ENCODE measurements at places on chromosomes 12 and 14.

- no peak for DNase-seq
Observed at GRCh38 chr12:113006641-113007040, 28.3 kb downstream of the OAS2 start.

DNA sequence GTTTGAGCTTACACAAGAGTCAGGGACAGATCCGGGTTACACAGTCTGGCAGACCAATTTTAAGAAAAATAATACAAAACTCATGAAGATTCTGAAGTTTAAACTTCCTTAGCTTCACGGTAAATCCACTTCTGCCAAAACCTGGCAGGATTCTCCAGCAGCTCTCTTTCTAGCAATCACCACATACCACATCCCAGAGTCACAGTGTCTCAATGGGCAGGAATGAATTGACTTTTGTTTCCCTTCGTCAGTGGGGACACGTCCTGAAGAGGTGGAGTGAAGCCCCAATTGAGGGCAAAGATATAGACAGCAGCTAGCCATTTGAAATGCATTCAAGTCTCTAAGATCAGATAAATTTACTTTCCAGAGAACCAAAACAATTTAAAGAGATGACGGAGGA is 117.1 kb upstream of the ARHGAP5 start:
- DNase-seq = no peak

GRCh38 chr14:74988131-74988530 is 14.6 kb upstream of the EIF2B2 start:
- no peak for DNase-seq

GRCh38 chr12:68841717-68842116 is 33.7 kb downstream of the MDM2 start:
- DNase-seq = no peak

DNA sequence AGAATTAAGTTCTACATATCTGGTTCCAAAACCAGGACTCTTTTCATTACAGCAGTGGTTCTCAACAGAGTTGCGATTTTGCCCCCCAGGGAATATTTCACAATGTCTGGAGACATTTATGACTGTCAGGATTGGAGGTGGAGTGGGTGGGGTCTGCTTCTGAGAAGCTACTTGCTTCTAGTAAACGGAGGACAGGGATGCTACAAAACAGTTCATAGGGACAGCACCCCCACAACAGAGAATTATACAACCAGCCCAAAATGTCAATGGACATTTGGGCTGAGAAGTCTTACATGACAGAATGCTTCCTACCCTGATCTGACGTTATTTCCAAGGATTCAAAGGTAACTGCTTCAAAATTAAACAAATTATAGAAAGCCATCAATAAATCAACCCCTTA is 739 bp upstream of the SPATA7 start:
- DNase-seq = no peak

- no peak for DNase-seq
Observed at GRCh38 chr14:52399104-52399503, 85.0 kb downstream of the PTGER2 start.

DNA sequence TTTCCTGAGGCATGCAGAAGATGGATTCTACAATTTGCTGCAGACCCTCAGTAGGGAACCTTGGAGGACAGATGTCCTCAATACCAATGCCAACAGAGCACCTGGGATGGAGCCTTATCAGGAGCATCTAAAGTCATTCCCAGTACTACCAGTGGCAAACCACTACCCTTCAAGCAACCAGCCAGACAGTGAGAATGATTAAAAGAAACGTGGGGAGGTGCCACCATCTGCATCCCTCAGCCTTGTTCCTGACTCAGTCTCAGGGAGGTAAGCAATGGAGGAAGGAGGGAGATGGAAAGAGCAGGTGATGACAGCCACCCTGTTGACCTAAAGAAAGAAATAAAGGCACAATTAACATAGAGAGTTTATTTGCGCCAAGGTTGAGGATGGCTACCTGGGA is 175.2 kb upstream of the GRIN2B start:
- no peak for DNase-seq

DNA sequence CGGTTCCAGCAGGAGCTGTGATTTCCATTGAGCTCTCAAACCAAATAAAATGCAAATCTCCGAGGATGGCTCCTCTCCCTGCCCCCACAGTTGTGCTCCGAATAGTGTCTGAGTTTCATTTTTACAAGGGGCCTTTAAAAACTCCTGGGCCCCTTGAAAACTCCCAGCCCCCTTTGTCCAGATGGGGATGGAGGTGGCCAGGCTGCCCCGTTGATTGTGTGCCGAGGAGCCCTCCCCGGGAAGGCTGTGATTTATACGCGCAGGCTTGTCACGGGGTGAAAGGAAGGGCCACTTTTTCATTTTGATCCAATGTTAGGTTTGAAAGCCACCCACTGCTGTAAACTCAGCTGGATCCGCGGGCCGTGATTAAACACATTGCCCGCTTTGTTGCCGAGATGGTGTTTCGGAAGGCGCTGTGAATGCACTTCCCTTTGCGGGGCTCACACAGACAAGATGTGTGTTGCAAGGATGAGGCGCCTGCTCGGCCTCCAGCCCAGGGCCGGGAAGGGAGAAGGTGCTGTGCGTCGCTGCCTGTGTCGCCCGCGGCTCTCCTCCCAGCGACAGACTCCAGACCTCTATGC is 98.8 kb downstream of the TMEM132C start:
- DNase-seq = no peak

DNA sequence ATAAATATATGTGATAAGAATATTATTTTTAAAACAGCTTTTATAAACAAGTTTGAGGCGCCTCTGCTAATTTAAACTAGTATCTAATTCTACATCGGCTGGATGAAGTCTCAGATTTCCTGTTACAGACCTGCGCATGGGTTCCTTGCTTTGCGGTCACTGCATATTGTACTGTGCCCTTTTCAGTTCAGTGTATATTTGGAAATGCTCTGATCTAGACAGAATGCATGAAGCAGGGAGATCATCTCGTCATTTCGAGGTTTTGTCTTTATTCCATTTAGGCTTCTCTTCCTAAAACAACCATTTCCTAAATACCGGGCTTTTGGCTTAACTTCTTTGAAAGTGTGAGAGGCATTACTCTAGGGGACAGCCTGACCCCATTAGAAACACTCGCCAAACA is 25.6 kb downstream of the CRACR2A start:
- DNase-seq = no peak

- no peak for DNase-seq
Observed at GRCh38 chr14:98826618-98827017, 445.4 kb downstream of the BCL11B start.

GRCh38 chr14:91377700-91378652 is 39.6 kb downstream of the CCDC88C start:
- no peak for DNase-seq

DNA sequence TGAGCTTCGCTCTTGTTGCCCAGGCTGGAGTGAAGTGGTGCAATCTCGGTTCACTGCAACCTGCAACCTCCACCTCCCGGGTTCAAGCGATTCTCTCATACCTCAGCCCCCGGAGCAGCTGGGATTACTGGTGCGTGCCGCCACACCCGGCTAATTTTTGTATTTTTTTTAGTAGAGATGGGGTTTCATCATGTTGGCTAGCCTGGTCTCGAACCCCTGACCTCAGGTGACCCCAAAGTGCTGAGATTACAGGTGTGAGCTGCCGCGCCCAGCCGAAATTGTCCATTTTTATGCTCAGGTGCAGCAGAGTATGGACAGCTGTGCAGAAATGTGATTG is 19.2 kb upstream of the CYP46A1 start:
- no peak for DNase-seq

DNA sequence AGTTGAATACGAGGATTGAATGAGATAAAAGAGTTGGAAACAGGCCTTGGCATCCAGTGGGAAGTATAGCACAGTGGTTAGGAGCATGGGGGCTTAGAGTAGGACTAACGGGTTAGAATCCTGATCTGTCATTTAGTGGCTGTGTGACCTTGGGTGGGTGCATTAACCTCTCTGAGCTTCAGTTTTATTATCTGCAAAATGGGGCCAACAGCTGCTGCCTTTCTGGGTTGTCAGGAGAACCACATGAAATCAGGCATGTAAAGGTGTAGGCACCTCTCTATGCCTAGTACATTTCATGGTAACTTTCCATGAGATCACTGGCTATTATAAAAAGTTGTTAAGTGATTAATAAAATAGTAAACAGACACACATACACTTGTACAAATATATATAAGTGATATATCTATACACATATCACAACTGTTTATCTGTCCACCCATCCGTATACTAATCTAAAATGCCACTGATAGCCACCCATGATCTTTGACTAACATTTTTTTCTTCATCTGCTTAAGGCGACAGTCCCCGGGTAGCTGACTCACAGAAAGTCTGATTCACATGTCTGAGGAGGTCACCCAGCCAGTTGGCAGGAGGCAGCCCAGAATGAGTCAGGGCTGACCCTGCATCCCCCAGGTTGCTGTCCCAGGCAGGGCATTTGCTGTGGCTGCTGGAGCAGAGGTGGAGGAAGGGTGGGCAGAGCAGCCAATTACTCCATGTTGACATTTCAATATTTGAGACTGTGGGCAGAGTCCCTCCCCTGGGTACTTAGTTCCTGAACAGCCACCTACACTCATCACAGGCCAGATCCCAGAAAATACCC is 125.6 kb upstream of the NOS1 start:
- no peak for DNase-seq

DNA sequence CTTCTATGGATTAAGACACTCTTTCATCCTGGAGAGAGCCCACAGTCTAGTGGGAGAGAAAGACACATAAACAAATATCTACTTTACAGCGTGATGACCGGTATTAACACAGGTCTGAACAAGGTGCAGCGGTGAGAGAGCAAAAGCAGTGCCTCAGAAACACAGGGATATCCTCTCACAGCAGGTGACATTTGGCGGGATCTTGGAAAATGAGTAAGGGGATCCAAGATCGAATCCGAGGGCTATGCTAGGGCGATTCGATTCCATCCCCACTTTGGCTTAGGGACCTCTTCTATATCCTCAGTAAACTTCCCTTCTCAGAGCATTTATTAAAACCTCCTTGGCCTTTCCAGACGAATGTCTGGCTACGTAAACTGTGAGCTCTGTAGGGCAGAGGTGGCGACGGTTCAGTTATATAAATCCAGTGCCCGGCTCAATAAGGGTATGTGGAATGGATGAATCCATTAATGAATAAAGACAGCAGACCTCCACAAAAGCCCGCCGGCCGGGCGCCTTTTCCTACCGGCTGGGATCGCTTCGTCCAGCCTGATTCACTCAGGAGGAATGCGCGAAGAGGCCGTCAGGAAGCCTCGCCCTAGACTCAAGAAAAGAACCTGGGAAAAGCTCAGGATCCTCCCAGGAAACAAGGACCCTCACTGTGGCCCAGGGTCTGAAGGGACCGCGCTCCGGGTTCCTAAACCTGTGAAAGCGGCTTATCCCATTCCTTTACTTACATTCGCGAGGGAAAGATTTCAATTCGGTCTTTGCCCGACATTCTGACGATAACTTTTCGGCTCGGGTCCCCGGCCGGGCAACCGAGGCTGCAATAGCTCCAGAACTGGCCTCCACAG is 455 bp downstream of the ATP6V1D start:
- no peak for DNase-seq

- no peak for DNase-seq
Observed at GRCh38 chr14:29905543-29905942, 22.1 kb downstream of the PRKD1 start.

GRCh38 chr14:100620255-100621100 is 33.3 kb upstream of the BEGAIN start:
- DNase-seq = no peak

GRCh38 chr14:101849125-101849524 is 87.6 kb downstream of the PPP2R5C start:
- no peak for DNase-seq

GRCh38 chr14:91352728-91353692 is 64.6 kb downstream of the CCDC88C start:
- DNase-seq = no peak

- DNase-seq = no peak
Observed at GRCh38 chr12:11347810-11348209, 37.6 kb upstream of the PRB4 start.

DNA sequence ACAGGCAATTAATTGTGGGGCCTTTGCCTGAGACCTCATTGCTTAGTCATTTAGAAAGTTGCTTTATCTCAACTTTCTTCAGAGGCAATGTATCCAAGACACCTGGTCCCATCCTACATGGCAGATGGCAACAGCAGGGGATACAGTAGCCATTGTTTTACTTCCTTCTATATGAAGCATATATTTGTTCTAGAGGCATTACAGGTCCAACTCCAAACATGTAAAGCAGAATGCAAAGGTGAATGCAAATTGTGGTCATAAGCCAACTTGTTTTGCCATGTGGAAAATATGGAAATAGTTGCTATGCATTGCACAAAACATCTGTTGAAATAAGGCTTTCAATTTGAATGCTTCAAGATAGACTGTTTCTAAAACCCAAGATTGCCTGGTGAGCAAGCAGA is 109.8 kb upstream of the BCAT1 start:
- DNase-seq = no peak

GRCh38 chr14:87334997-87335685 is 657.8 kb downstream of the GALC start:
- DNase-seq = no peak

DNA sequence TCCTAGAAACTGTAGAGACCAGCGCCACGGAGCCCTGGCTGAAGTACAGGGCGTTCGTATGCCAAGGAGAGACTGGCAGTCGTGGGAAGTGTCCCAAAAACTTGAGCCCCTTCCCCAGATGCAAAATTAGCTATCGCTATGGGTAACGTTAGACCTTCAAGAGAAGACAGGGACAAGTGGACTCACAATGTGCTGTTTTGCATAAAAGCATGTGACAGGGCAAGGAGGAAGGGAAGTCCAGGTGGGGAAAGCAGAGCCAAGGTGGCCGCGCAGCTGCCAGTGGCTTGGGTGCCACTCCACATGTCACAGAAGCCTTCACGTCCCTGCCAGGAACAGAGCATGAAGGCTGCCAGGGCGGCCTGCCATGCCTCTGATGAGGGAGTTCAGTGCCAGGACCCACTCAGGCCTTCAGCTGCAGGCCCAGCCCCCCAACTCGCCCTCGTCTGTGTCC is 61.2 kb upstream of the DYNC1H1 start:
- DNase-seq = no peak

DNA sequence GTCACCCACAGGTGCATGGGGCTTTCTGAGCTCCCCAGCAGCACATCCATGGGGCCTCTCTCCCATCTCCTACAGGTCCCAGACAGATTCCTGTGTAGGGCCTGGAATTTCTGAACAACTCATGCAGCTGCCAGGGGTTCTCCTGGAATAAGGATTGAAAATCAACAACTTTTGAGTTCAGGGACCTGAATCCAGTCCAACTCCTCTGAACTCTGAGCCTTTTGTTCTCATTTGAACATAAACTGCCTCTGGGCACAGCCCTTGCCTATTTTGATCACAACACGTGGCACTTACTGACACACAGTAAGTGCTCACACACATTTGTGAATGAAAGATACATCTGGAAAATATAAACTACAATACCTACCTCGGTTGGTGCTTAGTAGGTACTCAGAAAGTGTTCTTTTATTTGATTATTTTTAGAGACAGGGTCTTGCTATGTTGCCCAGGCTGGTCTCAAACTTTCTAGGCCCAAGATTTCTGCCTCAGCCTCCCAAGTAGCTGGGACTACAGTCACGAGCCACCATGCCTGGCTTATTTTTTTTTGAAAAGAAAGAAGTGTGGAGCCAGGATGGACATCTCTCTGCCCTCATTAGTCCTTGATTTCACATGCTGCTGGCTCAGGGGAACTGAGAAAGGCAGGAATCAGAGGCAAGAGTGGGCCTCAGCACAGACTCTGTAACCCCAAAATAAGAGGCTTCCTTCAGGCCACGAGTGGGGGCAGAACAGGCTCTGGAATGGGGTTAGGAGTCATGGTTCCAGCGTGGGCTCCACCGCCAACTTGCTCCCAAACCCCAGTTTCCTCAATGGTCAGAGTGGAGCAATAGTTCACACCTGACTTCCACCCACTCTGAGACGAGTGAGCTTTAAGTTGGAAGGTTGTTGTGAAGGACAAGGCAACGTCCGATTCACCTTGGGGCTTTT is 27.0 kb downstream of the SYNE3 start:
- no peak for DNase-seq

All from activated naive CD4-positive, alpha-beta T cell (primary cell).